ENCODE measurements at places on chromosomes 12 and 14.

DNA sequence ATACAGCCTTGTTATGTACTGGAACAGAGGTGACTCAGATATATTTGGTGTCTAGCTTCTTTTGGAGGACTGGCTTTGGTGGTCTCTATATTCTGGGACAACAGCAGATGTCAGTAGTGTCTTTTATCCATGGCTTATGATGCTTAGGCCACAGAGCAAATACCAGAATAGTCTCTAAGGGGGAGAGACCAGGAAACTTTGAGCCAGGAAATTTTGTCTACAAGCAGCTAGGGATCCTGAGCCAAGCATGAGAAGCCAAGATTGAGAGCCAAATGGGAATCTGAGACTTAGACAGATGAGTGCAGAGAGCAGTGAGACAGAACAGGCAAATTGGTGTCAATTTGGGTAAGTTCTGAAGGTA lies 28.4 kb upstream of the PTPRR start:
- no peak for DNase-seq

GRCh38 chr12:26231921-26232320 lies 36.5 kb downstream of the SSPN start:
- DNase-seq, result no peak

- no peak for DNase-seq
Measured at GRCh38 chr14:90559811-90560492, 163.1 kb downstream of the CALM1 start.

GRCh38 chr12:132925597-132926414 lies 30.3 kb downstream of the ZNF605 start:
- DNase-seq, result no peak

GRCh38 chr14:74720526-74720925 lies 7.6 kb downstream of the FCF1 start:
- no peak for DNase-seq

DNA sequence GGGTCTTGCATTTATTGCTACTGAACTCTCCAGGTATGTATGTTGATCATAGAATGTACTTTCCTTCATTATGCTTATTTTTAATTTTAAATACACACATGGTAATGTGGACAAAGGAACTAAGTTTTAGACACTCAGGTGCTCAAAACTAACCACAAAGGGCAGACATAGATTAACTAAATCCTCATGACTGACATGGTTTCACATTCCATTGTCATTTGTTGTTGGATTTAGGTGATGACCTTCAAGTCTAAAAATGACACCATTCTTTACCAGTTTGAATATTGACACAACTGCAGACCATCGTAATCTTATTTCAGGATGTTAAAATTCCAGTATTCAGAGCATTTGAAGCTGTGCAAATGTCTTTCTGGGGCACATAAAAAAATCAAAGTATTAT lies 128.4 kb downstream of the BBS10 start:
- DNase-seq, result no peak

DNA sequence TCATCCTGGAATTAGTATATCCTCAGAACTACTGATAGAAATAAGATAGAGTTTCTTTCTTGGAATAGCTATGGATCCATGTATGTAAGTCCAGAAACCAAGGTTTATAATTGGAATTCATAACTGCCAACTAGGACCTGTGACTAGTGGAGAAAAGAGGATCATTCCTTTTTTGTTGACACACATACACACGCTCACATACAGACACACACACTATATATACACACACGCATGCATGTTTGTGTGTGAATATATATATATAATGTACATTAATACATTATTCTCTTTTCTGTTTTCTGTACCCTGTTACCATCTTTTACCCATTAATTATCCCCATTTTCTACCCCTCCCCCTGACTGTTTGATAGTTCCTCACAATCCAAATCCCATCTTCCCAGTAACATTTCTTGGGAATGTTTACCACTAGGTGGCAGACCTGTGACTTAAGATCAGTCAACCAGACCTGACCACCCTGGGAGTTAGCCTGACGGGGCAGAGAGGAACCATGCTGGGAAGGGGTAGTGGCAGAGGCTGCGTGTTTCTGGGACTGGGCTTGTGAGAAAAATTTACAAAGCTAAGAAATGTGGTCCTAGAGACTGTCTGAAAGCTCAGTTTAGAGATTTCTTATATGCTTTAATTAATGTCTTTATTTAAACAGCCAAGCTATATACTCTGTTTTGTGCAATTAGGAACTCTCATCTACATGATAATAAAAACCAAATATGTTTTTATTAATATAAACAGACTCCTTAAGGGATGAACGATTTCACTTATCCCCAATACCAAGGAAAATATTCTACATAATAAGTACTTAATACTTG lies 308.0 kb downstream of the PPFIA2 start:
- DNase-seq, result no peak

- no peak for DNase-seq
Measured at GRCh38 chr14:79363291-79363690, 848.0 kb downstream of the DIO2 start.

- no peak for DNase-seq
Measured at GRCh38 chr14:52269982-52270381, 2.5 kb downstream of the PTGDR start.

DNA sequence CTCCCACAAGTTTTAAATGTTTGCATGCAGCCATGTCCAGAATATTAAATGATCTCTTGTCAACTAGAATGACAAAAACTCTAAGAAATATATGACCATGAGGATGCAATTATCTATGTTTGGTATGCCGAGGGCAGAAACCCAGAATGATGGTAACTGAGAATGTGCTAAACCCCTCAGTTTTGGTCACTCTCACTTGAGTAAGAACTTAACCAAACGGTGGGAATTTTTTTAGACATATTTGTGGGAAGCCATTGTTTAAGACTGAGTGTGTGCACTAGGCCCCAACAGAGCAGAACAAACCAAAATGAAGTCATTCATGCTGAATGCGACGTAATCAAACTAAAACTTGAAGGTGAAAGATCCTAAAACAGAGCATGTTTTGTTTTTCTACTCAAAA lies 1927.9 kb upstream of the SEL1L start:
- DNase-seq, result no peak

GRCh38 chr12:6166808-6167207 lies 33.4 kb upstream of the CD9 start:
- DNase-seq, result no peak

DNA sequence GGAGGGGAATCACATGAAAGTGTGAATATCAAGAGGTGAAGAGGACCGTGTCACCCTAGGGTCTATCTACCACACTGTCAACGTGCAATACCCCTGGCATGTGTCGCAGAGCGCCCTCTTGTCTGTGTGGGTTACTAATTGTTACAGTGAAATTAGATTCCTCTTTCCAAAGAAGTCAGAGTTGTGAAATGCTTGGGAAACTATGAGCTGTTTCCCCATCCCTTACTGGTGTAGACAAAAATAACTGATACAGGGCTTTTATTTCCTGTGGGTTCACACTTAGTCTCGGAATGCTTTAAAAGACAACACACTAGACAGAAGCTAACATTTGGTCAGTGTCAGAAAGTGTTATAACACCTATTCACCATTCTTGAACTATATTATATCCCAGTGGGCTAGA lies 597.3 kb downstream of the NRXN3 start:
- DNase-seq, result no peak

GRCh38 chr14:23402296-23403138 lies 5.6 kb downstream of the MYH6 start:
- no peak for DNase-seq

- no peak for DNase-seq
Measured at GRCh38 chr12:131990066-131990979, 40.6 kb downstream of the EP400 start.

DNA sequence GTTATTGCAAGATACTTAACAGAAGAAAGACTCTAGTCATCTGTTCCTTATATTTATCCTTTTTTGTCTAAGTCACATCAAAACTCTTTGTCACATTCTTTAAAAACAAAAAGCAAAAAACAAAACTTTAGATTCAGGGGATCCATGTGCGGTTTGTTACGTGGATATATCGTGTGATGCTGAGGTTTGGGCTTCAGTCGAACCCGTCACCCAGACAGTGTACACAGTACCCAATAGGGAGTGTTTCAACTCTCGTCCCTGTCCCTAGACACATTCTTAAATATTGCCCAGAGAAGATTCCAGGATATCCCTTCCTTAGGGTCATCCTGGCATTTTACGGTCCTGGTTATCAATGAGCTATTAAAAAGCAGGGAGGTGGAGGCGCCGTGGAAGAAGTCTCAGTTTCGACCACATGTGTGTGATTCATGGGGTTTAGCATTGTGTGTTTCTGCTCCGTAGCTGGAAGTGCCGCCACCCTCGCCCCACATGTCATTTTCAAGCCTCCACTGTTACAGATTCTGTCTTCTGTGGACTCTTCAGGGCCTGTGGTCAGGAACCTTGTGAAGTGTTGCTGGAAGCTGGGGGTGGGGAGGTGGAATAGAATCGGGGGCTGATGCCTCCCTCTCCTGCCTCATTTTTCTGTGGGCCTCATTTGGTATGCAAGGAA lies 19.9 kb downstream of the CCND2 start:
- no peak for DNase-seq

- no peak for DNase-seq
Measured at GRCh38 chr12:125453751-125454150, 388.5 kb downstream of the AACS start.

- DNase-seq, result no peak
Measured at GRCh38 chr12:103085541-103085940, 128.1 kb downstream of the ASCL1 start.

GRCh38 chr12:65854629-65855028 lies 30.3 kb downstream of the HMGA2 start:
- no peak for DNase-seq

- DNase-seq, result no peak
Measured at GRCh38 chr12:53060064-53060720, 10.3 kb downstream of the TNS2 start.

DNA sequence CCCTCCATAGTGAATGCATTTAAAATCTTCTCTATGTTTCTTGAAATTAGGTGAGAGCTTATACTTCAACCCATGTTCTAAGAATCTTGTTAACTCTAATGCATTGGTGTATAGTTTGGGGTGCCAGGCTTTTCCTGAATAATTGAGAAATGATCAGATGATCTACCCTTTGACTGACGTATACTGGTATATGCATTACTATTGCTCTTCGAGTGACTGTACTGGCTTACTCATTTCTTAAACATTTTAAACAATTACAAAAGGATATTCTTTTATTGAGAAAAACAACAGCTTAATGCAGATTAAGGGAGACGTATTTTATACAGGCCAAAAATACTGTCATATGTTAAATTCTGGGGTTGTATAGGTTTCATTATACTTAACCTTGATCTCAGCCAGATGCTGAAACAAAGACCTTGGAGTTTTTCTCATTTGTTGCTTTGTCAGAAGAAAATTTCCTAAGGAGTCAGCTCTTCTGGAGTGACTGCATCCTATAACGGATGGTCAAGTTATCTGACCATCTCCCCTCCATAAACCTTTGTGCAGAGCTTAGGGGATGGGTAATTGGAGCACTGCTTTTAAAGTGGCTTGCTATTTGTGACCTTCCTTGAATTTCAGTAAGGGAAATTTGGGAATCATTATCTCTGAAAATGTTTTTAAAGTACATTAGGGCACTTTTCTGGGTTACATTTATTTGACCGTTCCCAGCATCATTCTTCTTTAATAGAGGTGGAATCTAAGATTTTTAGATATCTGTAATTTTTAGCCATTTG lies 507.6 kb downstream of the PCNX1 start:
- DNase-seq, result no peak

GRCh38 chr12:53313996-53314395 lies 7.4 kb downstream of the AAAS start:
- no peak for DNase-seq

GRCh38 chr12:75599061-75599460 lies 87.7 kb upstream of the KRR1 start:
- DNase-seq, result no peak

- DNase-seq, result no peak
Measured at GRCh38 chr12:20751046-20751445, 55.9 kb downstream of the SLCO1C1 start.

GRCh38 chr12:124561231-124561630 lies 6.2 kb downstream of the NCOR2 start:
- no peak for DNase-seq

DNA sequence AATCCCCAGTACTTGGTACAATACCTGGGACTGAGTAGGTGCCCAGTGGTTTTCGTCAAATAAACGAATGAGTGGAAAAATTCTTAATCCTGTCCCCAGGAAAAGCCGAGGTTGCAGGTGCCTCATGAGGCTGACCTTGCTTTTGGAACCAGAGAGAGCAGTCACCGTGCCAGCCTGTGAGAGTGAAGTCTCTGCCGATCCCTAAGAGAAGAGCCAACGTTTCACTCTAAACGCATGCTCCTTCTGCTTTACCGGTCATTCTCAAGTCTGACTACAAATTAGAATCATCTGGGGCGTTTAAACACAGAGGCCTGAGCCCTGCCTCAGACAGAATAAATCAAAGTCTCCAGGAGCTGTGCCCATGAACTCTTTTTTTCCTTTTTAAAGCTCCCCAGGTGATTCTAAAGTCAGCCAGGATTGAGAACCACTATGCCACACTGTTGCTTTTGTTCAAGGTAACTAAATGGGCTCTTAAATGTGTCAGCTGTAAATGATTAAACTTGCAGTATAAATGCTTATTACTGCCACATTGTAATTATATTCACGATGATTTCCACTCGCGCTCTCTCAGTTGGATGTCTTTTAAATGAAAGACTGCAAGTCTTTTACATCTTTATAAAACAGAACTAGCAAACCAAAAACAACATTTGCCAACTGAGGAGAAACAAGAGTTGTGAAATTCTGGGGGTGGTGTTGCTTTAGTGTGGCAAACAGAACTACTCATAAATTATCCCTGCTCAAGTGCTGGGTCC lies 26.9 kb downstream of the TCP11L2 start:
- DNase-seq, result no peak

- no peak for DNase-seq
Measured at GRCh38 chr14:96066976-96067375, 27.8 kb downstream of the C14orf132 start.

- no peak for DNase-seq
Measured at GRCh38 chr12:22562036-22563028, 18.0 kb upstream of the C2CD5 start.

- no peak for DNase-seq
Measured at GRCh38 chr14:74179856-74180255, 59.4 kb upstream of the VSX2 start.

- no peak for DNase-seq
Measured at GRCh38 chr12:3206536-3207072, 129.4 kb downstream of the TSPAN9 start.

- no peak for DNase-seq
Measured at GRCh38 chr14:70741482-70741881, 67.8 kb downstream of the MAP3K9 start.
